Lung microvascular endothelial cell (primary cell): ENCODE measurements at places on chromosomes 2 and 18.

DNA sequence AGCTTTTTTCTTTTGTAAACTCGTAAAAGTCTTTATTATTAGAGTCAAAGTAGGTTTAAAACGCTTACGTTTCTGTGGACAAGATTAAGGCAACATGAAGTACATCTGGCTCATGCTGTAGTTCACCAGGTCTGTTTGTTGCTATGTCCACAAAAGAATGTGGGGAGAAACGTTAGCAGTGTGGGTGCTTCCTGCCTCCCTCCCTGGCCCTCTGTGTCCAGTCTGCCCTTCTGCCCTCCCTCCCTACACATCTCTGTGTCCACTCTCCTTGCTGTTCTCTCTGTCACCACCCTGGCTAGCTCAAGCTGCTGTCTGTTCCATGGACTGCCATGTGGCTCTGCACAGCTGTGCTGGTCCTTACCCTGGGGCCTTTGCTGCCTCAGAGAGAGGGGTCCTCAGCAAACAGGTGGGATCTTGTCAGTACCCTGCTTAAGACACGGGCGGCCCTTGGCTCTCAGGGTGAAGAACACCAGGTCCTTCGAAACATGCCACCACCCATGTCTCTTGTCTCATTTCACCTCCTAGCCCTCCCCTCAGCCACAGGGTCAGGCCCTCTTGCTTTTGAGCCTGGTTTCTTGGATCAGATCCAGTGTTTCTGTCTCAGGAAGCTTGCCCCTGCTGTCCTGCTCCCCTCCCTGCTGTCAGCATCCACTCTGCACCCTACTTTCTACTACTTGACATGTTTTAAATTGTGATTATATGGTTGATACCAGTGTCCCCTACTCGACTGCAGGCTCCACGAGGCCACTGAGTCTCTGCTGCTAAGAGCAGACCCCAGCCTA lies 79.2 kb downstream of the LIMS1 start:
- no peak for DNase-seq

DNA sequence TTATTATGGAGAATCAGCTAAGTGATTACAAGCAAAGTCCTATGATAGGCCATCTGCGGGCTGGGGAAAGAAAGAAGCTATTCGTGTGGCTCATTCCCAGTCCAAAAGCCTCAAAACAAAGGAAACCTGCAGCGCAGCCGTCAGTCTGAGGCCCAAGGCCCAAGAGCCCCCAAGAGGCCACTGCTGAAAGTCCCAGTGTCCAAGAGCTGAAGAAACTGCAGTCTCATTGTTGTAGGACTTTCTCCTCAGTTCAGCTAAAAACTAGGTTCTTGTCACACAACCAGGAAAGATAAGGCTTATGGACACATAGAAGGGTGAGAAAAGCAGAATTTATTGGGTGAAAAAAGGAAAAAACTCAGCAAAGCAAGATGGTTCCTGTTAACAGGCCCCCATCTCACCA lies 143.2 kb downstream of the RHBDD1 start:
- DNase-seq = no peak

DNA sequence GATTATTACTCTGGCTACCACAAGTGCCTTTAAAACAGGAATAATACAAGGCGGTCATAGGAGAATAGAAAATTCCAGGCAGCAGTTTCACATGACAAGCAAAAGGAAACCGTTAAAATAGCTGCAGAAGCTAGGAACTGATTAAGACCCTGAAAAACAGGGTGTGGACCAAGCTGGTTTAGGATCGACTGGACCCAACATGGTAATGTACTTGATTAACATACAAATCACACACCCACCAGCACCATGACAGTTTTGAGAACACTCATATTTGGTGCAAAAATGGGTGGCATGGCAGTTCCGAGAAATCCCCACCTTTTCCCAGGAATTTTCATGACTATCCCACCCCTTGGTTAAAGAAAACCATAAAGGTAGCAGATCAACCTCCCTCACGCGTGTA lies 51.9 kb upstream of the TMEM163 start:
- DNase-seq = no peak

DNA sequence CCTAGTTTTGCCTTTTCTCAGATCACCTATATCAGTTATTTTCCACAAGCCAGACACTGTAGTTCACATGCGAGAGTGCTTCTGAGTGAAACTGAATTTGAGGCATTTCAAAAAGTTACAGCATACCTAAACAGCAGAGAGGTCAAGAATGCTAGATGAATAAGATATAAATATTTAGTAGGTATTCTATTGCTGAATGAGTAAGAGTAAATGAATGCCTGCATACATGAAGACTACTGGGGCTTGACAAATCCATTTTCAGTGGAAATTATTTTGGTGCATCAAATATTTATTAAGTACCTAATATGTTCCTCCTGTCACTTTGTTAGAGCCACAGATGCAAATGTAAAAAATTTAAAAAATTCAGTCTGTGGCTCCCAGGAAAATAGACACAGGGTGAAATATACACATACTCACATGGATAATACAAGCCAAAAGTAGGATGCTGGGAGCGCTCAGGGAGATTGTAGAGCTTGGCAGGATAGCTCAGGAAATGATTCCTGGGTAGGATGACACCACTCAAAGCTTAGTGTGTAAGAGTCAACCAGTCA lies 27.6 kb upstream of the CDC42EP3 start:
- DNase-seq = peak; percentile 29

DNA sequence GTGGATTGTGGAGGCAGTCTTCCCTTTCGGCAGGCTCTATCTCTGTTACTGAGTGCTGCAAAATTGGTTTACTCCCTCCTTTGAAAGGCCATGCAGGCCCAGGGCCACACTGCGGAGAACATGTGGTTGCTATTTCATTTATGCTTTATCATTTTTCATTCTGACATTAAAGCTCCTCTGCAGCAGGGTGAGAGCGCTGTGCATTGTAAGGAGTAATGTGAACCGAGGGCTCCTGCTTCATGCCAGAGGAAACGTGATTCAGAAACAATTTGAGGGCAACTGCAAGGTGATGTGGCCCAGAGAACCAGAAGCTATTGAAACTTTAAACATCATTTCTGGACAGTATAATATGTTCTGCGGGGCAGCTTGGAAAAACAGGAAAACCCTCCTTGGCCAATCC lies 341.6 kb upstream of the NT5C1B start:
- DNase-seq = no peak

DNA sequence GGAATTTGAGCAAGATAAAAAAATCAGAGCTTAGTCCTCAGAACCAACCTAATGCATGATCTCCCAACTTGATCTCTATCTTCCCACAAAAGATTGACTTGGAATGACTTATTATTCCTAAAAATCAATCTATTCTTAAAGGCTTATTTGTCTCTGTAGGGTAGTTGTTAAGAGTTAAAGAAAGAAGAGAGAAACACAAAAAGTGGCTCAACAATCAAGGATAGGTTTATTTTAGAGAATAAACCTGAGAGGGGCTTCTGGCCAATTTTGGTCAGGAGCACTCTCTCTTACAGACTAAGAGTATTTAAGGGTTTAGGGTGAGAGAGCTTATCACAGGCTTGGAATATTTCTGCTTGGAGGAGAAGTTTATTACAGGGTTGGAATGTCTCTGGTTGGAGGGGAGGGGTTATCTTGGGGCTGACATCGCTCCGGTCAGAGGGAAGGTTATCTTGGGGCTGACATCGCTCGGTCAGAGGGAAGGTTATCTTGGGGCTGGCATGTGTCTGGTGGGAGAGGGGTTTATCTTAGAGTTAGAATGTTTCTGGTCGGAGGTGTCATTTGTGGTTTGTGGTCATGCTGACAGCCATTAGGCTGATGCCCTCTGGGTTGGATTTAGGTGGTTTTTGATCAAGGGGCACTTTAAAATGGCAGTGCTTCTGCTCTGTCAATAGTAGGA lies 2.4 kb upstream of the MFF start:
- DNase-seq = no peak

- no peak for DNase-seq
Observed at GRCh38 chr2:127651971-127652550, 6.1 kb downstream of the GPR17 start.

- DNase-seq = no peak
Observed at GRCh38 chr2:198478361-198478760, 674.0 kb downstream of the PLCL1 start.

- DNase-seq = peak; percentile 36
Observed at GRCh38 chr18:34697233-34697632, 12.9 kb upstream of the DTNA start.

DNA sequence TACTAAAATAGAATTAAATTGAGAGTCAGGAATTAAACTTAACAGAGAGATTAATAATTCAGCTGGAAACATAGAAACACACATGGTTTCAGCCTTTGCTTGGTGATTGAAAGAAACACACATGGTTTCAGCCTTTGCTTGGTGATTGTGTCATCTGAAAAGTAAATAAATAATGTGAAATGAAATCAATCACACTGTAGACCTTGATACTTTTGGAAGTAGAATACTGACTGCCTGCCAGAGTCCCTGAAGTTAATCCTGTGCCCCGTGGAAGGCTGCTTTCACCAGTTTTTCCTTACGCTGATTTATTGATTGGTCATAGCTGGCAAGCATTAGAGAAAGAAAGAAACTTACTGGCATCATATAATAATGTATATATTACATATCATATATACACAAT lies 1252.7 kb upstream of the FAM98A start:
- DNase-seq = no peak

DNA sequence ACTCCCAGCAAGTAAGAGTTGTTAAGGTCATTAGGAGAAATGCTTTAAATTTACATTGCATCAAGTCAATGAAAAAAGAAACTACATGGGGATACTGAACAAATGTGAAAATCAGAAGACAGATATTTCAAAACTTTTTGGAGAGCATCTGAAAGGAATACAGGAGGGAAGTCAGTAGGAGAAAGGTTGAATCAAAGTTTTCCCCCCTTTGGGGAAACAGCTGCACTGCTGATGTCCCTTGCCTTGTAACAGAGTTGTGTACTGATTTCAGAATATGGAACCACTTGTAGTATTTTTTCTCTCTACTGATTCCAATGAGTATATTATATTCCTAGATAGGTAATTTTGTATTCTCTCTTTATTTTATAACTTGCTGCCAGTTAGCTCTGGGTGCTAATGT lies 592.5 kb upstream of the ZEB2 start:
- DNase-seq = no peak

GRCh38 chr2:186697536-186697935 lies 3.7 kb downstream of the FAM171B start:
- DNase-seq = no peak

DNA sequence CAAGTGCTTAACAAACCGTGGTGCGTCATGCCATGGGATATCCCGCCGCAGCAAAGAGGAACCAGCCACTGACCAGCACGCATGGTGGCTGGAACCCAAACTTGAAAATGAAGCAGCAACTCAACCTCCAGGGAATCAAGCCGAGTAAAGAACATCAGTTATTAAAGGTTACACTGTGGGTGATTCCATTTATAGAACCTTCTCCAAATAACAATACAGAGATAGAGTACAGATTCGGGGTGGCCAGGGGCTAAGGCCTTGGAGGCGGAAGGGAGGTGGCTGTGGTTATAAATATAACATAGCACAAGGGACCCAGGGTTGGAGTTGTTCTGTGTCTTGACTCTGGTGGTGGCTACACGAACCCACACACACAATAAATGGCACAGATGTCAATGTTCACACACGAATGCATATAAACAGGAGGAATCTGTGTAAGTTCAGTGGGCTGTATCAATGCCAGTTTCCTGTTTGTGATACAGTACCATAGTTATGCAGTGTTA lies 123.1 kb downstream of the EIPR1 start:
- DNase-seq = peak; percentile 18

GRCh38 chr2:196449083-196449482 lies 190.4 kb upstream of the CCDC150 start:
- no peak for DNase-seq

DNA sequence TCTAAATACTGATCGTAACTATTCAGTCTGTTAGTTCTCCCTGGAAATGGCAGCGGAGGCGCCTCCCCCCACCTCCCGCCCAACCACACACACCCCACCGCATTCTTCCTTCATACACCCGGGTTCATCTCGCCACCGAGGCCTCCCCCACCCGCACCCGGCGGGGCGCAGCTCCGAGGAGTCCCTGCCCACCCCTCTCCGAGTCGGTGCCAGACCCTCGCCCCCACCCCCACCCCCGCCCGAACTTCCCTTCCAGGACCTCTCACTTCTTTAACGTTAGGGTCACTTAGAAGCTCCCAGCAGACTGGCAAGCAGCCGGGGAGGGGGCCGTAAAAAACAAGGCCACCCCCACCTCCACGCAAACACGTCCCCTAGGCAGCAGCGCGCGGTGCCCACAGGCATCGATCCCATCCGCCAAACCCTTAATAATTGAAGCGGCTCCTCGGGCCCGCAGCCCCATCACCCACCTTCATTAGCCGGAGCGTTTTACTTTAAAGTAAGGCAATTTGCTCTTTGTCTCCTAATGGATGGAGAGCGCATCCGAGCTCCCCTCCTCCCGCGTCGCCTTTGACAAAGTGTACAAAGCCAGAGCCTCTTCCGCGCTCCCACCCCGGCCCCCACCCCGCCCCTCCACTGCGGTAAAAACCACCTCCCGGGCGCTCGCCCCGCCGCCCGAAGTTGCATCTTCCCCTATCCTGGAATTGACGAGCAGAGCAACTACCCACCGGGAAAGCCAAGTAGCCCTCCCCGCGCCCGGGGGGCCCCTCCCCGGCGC lies 624 bp downstream of the ZNF516 start:
- DNase-seq = no peak

GRCh38 chr18:35190948-35191697 lies 49.7 kb upstream of the ZNF397 start:
- no peak for DNase-seq

- DNase-seq = no peak
Observed at GRCh38 chr2:71778514-71778913, 325.2 kb downstream of the DYSF start.

- peak; percentile 27 for DNase-seq
Observed at GRCh38 chr2:27494944-27495554, at the start of gene FNDC4. TSS of gene FNDC4 (minus strand) at chr2:27495200. CDS start at chr2:27494679, 521 bp downstream.

GRCh38 chr2:233116946-233117345 lies 56.8 kb downstream of the INPP5D start:
- no peak for DNase-seq
